ENCODE measurements at places on chromosomes 3 and 15. TPM values are rescaled to one million over a fixed set of nuclear protein-coding genes. Genes with fewer than 3 reads are reported as not detected.

SLC24A5 gene
- not detected for total RNA-seq

GOLGA6L10 gene
- 0.79 TPM for total RNA-seq

SLC25A26 gene
- total RNA-seq, result 39.0 TPM

GLT8D1 gene
- total RNA-seq, result 54.3 TPM

HTD2 gene
- 7.6 TPM for total RNA-seq

CLDN18 gene
- not detected for total RNA-seq

CHRNA7 gene
- under 0.01 TPM for total RNA-seq

C3orf49 gene
- not detected for total RNA-seq

CDHR4 gene
- not detected for total RNA-seq

ADAMTS9 gene
- total RNA-seq, result 0.77 TPM

TIMP4 gene
- total RNA-seq, result 2.6 TPM

ECE2 gene
- not detected for total RNA-seq

AGBL1 gene
- total RNA-seq, result not detected

ANKDD1A gene
- total RNA-seq, result 3.2 TPM

IL17RD gene
- 2.3 TPM for total RNA-seq

DNAH12 gene
- total RNA-seq, result 0.13 TPM

HTR3E gene
- total RNA-seq, result not detected

MELTF gene
- total RNA-seq, result 4.6 TPM

LMAN1L gene
- under 0.01 TPM for total RNA-seq

CLN6 gene
- total RNA-seq, result 8.2 TPM

FRMD4B gene
- total RNA-seq, result 31.3 TPM

PLCH1 gene
- total RNA-seq, result 0.26 TPM

GALNT15 gene
- total RNA-seq, result 0.53 TPM

SCG5 gene
- 11.8 TPM for total RNA-seq

SLC9C1 gene
- not detected for total RNA-seq

EHHADH gene
- total RNA-seq, result 2.7 TPM
